Activated CD4-positive, alpha-beta T cell treated with anti-CD3 and anti-CD28 coated beads for 24 hours (primary cell): ENCODE measurements at places on chromosomes 16 and 17.

- no peak for DNase-seq
Measured at GRCh38 chr17:35313875-35314409, 59.5 kb downstream of the SLFN11 start.

- no peak for DNase-seq
Measured at GRCh38 chr17:35726953-35727460, 4.4 kb upstream of the RASL10B start.

DNA sequence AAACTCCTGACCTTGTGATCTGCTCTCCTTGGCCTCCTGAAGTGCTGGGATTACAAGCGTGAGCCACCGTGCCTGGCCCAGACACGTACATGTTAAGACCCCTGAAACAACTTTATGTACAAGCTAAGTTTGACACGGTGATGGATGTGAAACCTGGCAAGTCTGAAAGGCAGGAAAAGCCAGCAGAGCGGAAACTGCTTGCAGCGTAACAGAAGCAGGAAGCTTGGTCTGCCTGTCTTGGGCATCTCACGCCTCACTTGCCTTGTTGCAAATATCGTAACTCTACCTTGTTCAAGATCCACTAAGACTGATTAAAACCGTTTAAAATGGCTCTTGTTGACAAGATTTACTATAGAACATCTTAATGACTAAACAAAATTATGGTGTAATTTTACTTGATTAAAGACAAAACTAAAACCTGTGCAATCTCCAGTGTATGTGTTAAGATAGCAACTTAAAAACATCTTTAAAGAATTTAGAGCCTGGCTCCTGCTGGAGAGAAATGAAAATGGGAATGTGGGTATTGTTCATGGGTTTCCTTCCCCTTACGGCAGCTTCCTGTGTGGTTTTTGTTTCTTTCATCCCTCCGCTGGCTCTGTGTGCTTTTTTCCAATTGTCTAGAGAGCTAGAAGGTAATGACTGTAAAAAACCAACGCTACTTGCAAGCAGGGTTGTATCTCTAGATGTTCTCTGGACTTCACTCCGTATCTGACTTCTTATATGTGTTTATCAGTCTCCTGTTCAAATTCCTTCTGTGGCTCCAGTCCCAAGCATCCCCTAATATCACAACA is 477.6 kb downstream of the XYLT1 start:
- DNase-seq = no peak

DNA sequence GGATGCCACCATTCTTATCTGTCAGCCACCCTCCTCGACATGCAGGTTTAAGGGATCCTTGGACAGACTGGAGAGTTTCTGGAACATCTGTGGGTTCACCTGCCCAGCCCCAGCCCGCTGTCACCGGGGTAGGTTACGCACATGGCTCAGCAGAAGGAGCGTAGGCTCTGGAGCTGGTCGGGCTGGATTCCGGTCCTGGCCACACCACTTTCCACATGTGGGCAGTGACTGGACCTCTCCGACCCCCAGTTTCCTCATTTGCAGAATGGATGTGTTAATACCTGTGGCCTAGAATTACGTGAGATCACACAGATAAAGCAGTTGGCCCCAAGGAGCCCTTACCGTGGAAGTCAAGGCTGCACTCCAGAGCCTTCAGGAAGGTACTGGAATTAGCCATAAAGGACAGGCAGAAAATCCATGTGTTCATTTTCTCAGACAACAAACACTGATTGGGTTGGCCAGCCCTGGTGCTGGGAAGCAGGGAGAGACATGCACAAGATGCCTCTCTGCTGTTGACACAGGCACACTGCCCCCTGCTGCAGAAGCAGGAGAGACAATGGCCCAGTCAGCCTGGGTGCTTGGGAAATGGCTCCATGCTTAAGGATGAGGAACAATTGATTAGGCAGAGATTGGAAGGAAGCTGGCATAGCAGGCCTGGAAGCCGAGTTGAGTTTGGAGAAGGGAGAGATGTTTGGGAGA is 58.8 kb downstream of the SF3B3 start:
- DNase-seq = no peak
